ENCODE measurements at places on chromosomes 6 and 20.

DNA sequence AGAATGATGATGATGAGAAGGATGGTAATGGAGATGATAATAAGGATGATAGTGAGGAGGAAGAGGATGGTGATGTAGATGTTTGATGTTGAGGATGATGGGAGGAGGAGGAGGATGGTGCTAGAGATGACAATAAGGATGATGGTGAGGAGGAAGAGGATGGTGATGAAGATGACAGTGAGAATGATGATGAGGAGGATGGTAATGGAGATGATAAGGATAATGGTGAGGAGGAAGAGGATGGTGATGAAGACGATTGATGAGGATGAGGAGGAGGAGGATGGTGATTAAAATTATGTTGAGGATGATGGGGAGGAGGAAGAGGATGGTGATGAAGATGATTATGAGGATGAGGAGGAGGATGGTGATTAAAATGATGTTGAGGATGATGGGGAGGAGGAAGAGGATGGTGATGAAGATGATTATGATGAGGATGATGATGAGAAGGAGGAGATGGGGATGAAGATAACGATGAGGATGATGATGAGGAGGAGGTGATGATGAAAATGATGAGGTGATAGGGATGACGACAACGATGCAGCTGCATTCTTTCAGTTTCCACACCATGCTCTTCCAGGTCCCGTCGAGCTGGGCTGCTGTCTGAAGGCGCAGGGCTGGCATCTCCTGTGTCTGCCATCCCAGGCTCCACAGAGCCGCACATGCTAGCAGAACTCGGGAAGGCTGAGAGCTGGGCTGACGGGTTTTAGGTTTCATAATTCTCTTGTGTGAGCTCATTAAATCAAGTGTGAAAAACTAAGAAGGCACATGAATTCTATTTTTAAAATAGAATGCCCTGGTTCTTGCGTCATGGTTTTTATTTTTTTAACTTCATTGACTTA lies 274.9 kb downstream of the SMOC2 start:
- DNase-seq: no peak

- DNase-seq: no peak
Observed at GRCh38 chr20:2804852-2805688, 4.6 kb upstream of the CPXM1 start.

DNA sequence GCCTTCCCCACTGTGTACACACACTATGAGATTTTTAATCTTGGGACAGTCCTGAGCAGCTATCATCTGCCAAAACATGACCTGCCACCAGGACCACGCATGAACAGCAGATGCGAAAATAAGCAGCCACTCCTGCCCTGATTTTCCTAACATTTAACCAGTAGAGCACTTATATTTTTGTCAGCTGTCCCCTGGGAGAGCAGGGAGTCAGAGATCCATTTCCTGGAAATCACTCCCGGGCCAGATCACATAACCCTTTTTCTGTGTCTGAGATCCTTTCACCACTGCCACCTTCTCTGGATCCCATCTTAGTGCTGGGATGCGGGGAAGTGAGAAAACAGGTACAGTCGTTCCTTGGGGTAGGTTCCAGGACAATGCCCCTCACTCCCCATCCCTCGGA lies 5.7 kb downstream of the SDCBP2 start:
- DNase-seq: no peak

GRCh38 chr6:44234101-44235025 lies 11.0 kb downstream of the SLC29A1 start:
- DNase-seq: peak; percentile 13

DNA sequence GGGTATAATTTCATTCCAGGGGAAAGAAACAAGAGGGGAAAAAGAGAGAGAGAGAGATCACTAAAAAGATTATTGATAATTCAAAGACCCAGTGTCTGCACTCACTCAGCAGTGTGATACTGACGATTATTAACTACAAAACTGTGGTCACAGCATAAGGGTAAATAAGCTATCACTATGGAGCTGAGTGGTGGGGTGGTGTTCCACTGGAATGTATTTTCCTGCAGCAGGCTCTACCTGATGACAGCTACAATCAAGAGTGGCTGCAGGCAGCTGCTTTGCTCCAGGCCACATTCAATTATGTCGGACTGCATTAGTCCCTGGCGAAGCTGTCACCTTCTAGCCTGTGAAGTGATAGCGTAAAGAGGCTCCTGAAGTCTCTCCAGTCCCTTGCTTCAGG lies 122.2 kb upstream of the TFAP2D start:
- DNase-seq: no peak

All from CD4-positive, alpha-beta T cell treated with Interleukin-21 for 1 hour (primary cell).